Left lung (tissue), 14 donors: ENCODE measurements at places on chromosomes 11 and 22. TPM values are rescaled to one million over a fixed set of nuclear protein-coding genes. Genes with fewer than 3 reads are reported as not detected.

PIH1D2 gene
- 6.3 TPM for polyA plus RNA-seq

MMP7 gene
- 0.20 TPM for polyA plus RNA-seq

APOL5 gene
- polyA plus RNA-seq = not detected

LBHD1 gene
- 9.9 TPM for polyA plus RNA-seq

TCN1 gene
- polyA plus RNA-seq = not detected

DNA sequence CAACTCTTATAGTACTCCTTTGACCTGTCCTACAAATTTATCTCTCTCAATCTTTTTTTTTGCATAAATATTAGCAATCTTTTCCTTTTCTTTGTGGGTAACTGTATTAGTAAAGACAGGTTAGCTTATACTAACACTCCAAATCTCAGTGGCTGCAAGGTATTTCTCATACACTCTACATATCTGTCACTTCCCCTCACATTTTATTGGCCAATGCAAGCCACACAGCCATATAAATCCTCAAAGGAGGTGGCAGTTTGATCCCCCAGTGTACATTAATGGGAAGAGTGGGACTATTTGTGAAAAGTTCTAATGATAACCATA, 42.6 kb upstream of the EED start:
- DNase-seq = no peak

DNA sequence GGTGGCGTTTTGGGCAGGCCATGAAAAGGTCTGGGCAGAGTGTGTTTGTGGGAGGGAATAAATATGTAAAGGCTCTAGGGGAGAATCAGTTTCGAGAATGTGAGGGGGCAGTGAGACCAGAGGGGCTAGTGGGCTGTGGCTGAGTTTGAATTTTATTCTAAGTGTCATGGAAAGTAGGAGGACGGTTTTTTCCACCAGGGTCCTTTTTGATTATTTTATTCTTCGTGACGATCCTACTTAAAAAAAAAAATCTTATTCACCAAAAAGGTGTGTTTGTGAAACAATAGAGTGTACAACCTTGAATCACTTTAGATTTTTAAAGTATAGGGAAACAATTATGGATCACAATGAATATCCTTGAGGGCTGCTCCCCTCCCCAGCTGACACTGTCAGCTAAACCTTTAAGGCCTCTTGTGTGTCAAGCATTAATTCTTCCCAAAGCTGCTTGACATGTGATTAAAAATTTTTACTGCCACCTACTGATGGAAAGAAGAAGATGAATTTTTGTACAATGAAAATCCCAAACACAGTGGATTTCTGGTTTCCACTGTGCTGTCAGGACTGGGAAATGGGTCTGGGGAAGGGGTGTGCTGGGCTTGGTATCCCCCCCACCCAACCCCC, 107.5 kb upstream of the OR4B1 start:
- no peak for DNase-seq

DNA sequence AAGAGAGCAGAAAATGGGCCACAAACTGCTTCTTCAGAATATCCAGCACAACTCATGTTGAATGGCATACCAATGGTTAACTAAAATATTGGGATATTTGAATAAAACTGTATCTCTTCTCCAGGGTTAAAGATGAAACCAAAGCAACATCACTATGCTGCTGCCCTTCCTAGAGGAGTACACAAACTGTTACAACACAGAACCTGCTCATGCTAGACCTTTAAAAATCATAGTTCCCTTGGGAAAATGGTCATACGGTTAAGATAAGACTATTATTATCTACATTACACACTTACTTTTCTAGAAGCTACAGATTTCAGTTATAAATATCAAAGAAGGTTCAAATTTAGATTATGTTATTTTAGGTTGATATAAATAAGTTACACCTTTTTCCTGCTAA, 78.6 kb upstream of the TP53AIP1 start:
- DNase-seq = no peak

GRCh38 chr11:74546752-74547151, 45.6 kb upstream of the POLD3 start:
- peak; percentile 48 for DNase-seq

GRCh38 chr11:125750629-125751028, 4.5 kb downstream of the PATE1 start:
- no peak for DNase-seq
